Astrocyte (in vitro differentiated cells and primary cell): ENCODE measurements at places on chromosomes 11 and 22. TPM values are rescaled to one million over a fixed set of nuclear protein-coding genes. Genes with fewer than 3 reads are reported as not detected.

The RNF141 gene
- total RNA-seq, result 25.4 and 31.2 TPM in 2 replicates

The OR9G1 gene
- not detected in 2 replicates for total RNA-seq

DNA sequence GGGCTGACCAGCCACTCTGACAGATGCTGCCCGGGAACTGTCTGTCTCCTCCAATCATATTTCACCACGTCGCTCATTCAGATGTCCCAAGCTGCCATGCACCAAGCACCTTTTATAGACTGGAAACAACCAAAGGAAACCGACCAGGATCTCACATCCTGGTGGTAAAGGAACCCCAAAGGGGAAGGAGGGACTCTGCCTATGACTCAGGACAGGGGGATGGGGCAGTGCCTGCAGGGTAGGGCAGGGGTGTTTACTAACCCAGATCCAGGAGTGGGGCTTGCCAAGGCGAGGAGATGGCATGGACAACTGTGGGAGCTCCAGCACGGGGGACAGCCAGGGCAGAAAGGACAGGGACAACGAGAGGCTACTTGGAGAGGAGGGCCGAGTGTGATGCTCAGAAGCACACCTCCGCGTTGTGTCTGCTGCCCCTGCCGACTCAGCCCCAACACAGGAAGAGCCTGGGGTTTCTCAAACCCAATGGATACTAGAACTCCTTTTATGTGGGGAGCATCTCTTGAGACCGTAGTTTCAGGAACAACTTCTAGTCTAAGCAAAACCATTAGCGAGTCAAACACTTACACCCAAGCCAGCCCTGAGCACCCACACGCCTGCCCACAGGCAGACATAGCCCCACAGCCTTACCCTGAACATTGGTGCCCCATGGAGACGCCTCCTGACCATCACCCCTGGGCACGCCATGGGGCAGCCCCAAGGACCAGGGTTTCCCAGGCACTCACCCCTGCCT, 4.0 kb downstream of the PRODH start:
- H3K4me3 ChIP-seq, result no peak overlapping the region
- H3K27ac ChIP-seq, result no peak overlapping the region
- no peaks in the 10 kb centered on the region for H3K27me3 ChIP-seq
- no peaks in the 10 kb centered on the region for H3K4me1 ChIP-seq
- no peaks in the 10 kb centered on the region for H3K36me3 ChIP-seq
- DNase-seq, result no peak

GRCh38 chr11:65277631-65278277, 16.0 kb downstream of the POLA2 start:
- H3K27me3 ChIP-seq, result no peaks in the 10 kb centered on the region
- peaks cover 17% of the 10 kb centered on the region for H3K36me3 ChIP-seq
- no peak for DNase-seq
- H3K4me1 ChIP-seq, result peaks cover 48% of the 10 kb centered on the region
- H3K4me3 ChIP-seq, result no peak overlapping the region
- H3K27ac ChIP-seq, result peak overlapping the region; percentile 89

- H3K4me1 ChIP-seq, result no peaks in the 10 kb centered on the region
- H3K4me3 ChIP-seq, result no peak overlapping the region
- no peaks in the 10 kb centered on the region for H3K36me3 ChIP-seq
- no peak for DNase-seq
- no peak overlapping the region for H3K27ac ChIP-seq
Measured at GRCh38 chr22:49671331-49672013, 156.2 kb downstream of the BRD1 start.

DNA sequence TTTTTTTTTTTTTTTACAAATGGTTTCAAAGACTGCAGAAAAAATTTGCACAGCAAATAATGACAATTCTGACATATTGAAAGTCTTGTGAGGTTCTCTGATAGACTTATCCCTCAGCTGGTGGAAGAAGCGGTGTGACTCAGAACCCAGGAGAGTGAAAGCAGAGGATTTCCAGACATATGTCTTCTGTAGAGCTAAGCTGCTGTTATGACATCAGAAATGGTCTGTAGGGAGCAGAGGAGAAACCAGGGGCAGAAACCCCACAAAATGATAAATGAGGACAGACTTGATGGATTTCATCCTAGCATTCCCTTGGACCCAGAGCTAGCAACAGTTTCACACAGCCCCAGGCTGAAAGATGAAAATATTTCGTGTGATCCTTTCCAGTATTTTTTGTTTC, 582.6 kb downstream of the METTL15 start:
- no peaks in the 10 kb centered on the region for H3K4me1 ChIP-seq
- H3K27me3 ChIP-seq, result no peaks in the 10 kb centered on the region
- no peaks in the 10 kb centered on the region for H3K36me3 ChIP-seq
- no peak overlapping the region for H3K4me3 ChIP-seq
- DNase-seq, result peak; percentile 41

DNA sequence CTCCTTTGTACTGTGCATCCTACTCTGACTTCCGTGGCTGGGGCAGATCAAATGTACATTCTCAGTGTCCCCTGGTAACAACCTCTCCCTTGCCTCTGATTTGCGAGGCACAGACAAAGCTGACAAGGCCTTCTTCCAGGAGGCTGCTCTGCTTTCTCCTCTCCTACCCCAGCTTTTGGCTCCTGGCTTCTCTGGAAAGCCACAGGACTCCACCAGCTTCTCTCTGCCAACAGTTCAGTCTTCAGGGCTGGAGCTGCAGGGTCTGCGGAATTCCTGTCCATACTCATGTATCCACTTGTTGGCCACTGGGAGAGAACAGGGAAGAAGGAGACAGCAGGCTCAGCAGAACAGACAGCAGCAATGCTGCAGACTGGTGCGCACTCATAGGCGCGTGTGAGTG, 44.4 kb downstream of the P4HA3 start:
- DNase-seq, result no peak
- H3K4me3 ChIP-seq, result no peak overlapping the region
- H3K27me3 ChIP-seq, result no peaks in the 10 kb centered on the region
- no peak overlapping the region for H3K27ac ChIP-seq

GRCh38 chr22:36164621-36165020, 4.1 kb upstream of the APOL3 start:
- no peaks in the 10 kb centered on the region for H3K36me3 ChIP-seq
- no peak overlapping the region for H3K27ac ChIP-seq
- DNase-seq, result no peak
- H3K27me3 ChIP-seq, result peaks cover 23% of the 10 kb centered on the region

- no peaks in the 10 kb centered on the region for H3K36me3 ChIP-seq
- no peak overlapping the region for H3K27ac ChIP-seq
- H3K4me1 ChIP-seq, result no peaks in the 10 kb centered on the region
- H3K4me3 ChIP-seq, result no peak overlapping the region
Measured at GRCh38 chr11:121814962-121815361, 301.1 kb downstream of the BLID start.

The CYTH4 gene
- not detected in 2 replicates for total RNA-seq

GRCh38 chr11:57647960-57648800, 1.5 kb downstream of the YPEL4 start:
- peaks cover 31% of the 10 kb centered on the region for H3K4me1 ChIP-seq
- H3K4me3 ChIP-seq, result no peak overlapping the region
- H3K27me3 ChIP-seq, result peaks cover 39% of the 10 kb centered on the region
- DNase-seq, result no peak
- no peak overlapping the region for H3K27ac ChIP-seq

- no peak overlapping the region for H3K4me3 ChIP-seq
- peaks cover 14% of the 10 kb centered on the region for H3K27me3 ChIP-seq
- no peak overlapping the region for H3K27ac ChIP-seq
- peaks cover 5% of the 10 kb centered on the region for H3K4me1 ChIP-seq
- DNase-seq, result no peak
- no peaks in the 10 kb centered on the region for H3K36me3 ChIP-seq
Measured at GRCh38 chr11:128835741-128836430, 31.2 kb downstream of the KCNJ1 start.

- DNase-seq, result no peak
- H3K27me3 ChIP-seq, result no peaks in the 10 kb centered on the region
Measured at GRCh38 chr11:7484645-7485044, 661 bp upstream of the OLFML1 start.

GRCh38 chr11:5666402-5666793, 18.5 kb downstream of the TRIM5 start:
- peak; percentile 36 for DNase-seq
- H3K27me3 ChIP-seq, result no peaks in the 10 kb centered on the region
- H3K36me3 ChIP-seq, result peaks cover 25% of the 10 kb centered on the region
- no peaks in the 10 kb centered on the region for H3K4me1 ChIP-seq
- H3K4me3 ChIP-seq, result no peak overlapping the region

DNA sequence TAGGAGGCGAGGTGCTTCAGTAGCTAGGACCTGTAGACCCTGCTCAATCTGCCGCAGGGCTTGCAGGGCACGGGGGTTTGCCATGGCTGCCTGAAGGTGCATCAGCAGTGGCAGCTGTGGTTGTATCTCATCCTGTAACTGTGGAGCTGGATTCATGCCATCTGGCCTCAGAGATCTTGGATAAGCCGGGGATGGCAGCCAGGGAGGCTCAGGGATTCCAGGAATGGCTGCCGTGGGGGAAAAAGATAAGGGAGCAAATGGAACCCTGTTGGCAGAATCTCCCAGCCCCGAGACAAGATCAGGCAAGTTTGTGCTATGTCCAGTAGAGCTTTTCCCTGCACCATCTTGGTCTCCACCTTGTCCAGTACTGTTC, 1.8 kb downstream of the UBQLN3 start:
- no peak overlapping the region for H3K4me3 ChIP-seq
- no peaks in the 10 kb centered on the region for H3K4me1 ChIP-seq
- H3K36me3 ChIP-seq, result no peaks in the 10 kb centered on the region
- no peak for DNase-seq
- H3K27ac ChIP-seq, result no peak overlapping the region

DNA sequence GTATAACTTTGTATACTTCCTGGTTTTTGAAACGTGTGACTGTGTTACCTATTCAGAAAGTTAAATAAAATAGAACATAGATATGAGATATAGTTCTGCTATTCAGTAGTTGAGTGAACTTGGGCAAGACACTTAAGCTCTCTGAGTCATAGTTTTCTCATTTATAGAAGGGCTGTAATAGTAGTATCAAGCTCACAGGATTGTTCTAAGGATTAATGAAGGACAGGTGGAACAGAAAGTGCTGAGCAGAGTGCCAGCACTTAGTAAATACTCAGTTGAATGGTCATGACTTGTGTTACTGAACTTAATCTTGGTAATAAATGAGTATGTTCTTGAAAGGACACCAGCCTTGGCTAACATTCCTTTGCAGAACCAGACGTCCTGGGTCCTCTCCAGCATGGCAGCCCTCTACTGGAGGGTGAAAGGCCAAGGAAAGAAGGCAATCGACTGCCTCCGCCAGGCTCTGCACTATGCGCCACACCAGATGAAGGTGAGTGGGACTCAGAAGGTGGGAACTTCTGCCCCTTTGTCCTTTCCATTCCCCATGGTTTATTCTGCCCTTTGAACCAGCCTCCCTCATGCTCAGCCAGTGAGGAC, 131.2 kb downstream of the TTC17 start:
- H3K4me1 ChIP-seq, result no peaks in the 10 kb centered on the region
- no peak overlapping the region for H3K27ac ChIP-seq
- no peak overlapping the region for H3K4me3 ChIP-seq
- no peaks in the 10 kb centered on the region for H3K27me3 ChIP-seq

The PDGFB gene
- total RNA-seq, result 17.0 and 27.3 TPM in 2 replicates

The C11orf97 gene
- total RNA-seq, result not detected in 2 replicates

The CPT1B gene
- 26.0 and 32.7 TPM in 2 replicates for total RNA-seq

DNA sequence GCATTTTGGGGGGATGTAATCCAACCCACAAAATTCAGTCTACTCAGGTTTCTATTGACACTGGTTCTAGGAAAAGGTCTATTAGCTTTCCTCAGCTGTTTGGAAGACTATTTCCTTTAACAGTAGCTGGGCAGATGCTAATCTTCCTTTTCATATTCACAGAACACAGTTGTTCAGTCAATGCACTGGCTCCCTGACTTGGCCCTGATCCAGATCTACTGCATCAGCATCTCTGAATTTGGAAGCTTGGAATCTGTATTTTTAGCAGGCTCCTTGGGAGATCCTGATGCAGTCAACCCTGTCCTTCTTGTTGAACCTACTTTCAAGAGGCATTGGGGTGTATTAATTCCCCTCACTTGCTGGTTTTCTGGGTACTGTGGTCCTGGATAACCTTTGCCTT, 6.3 kb downstream of the HTATIP2 start:
- H3K27me3 ChIP-seq, result no peaks in the 10 kb centered on the region
- DNase-seq, result no peak
- no peaks in the 10 kb centered on the region for H3K36me3 ChIP-seq
- H3K4me1 ChIP-seq, result peaks cover 12% of the 10 kb centered on the region

DNA sequence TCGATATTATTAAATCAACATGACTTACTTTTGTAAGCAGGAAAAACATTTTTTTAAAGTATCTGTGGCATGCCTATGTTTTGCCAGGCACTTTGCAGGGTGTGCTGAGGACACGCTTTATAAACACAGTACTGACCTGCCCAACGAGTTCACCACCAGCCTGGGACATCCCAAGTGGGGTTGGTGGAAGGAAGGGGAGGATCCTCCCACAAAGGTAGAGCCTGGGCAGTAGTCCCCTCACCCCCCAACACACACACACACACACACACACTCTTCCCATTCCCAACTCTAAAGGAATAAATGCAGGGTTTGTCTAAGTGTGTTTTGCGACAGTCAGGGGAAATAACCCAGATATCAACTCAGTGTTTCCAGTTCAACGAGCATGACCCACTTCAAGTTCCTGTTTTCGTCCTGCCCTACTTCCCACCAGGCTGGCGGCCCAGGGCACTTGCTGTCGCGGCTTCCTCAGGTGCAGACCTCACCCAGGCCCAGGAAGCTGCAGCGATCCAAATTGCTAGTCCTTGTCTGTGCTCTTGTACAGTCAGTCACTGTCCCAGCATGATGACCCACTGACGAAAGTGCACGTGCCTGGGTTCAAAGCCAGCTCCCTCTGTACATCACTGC, 3.1 kb downstream of the CERK start:
- H3K27ac ChIP-seq, result no peak overlapping the region
- H3K4me1 ChIP-seq, result peaks cover 36% of the 10 kb centered on the region
- no peaks in the 10 kb centered on the region for H3K36me3 ChIP-seq
- DNase-seq, result no peak
- no peak overlapping the region for H3K4me3 ChIP-seq
- H3K27me3 ChIP-seq, result no peaks in the 10 kb centered on the region

The ZNF143 gene
- total RNA-seq, result 20.9 and 28.3 TPM in 2 replicates

DNA sequence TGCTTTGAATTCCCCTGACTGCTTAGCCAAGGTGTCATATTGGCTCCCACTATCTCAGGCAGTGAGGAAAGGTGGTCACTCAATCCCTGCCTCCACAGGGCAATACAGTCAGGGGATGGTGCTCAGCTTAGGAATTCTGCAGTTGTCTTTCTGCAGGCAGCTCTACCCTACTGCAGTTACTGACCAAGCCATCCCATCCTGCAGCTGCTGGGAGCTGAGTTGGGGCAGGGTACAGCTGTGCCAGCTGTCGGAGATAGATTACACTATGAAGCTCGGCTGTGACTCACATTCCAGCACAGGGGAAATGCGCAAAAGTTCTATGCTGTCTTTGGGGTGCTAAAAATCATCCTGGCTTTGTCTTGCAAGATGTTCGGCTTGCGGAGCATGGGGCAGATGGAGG, 4.4 kb upstream of the DAGLA start:
- no peak overlapping the region for H3K4me3 ChIP-seq
- H3K27me3 ChIP-seq, result peaks cover 33% of the 10 kb centered on the region
- no peaks in the 10 kb centered on the region for H3K36me3 ChIP-seq
- DNase-seq, result no peak

DNA sequence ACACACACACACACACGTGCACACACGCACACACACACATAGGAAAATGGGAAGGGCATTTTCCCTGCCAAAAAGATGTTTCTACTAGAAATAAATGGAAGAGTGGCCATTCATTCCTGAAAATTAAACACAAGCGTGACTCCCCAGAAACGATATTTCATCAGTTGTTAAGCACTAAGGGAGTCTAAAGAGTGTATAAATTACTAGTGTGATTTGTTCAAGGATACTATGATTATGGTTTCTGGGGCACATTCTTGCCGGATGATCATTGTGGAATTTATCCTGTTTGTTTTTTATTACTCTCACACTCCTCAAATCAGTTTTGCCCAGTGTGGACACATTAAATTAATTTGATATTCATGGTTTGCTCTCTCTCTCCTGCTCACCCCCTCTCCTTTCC, 16.4 kb upstream of the AMOTL1 start:
- DNase-seq, result no peak
- H3K4me3 ChIP-seq, result no peak overlapping the region
- no peaks in the 10 kb centered on the region for H3K27me3 ChIP-seq
- no peaks in the 10 kb centered on the region for H3K4me1 ChIP-seq
